Stimulated activated CD8-positive, alpha-beta memory T cell treated with anti-CD3 and anti-CD28 coated beads, Interleukin-7, amount 100 ng/mL, for 1 hour (primary cell): ENCODE measurements at places on chromosomes 2 and 18.

DNA sequence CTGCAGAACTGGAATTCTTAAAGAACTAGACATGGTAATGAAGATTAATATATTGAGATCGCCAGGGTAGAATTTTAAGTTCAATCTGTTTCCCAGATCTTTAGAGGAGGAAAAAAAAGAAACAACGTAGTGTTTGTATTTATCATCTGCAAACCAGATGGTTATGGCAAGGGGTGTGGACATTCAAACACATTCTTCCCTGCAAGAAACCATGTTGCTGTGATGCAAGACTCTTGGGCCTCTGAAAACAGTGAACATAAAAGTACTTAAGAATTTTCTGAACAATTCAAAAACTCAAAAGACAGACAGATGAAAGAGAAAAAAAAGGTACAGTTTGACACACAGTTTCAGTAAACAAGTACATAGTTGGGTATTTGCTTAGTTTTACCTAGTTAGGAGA, 35.6 kb downstream of the COL5A2 start:
- no peak for DNase-seq

GRCh38 chr2:28199995-28200679, 192.5 kb upstream of the FOSL2 start:
- DNase-seq: no peak

GRCh38 chr2:124426625-124427024, 401.5 kb downstream of the CNTNAP5 start:
- no peak for DNase-seq

- DNase-seq: no peak
Observed at GRCh38 chr2:125559186-125559585, 1096.8 kb upstream of the GYPC start.

- no peak for DNase-seq
Observed at GRCh38 chr2:25954199-25954752, 28.0 kb downstream of the KIF3C start.

DNA sequence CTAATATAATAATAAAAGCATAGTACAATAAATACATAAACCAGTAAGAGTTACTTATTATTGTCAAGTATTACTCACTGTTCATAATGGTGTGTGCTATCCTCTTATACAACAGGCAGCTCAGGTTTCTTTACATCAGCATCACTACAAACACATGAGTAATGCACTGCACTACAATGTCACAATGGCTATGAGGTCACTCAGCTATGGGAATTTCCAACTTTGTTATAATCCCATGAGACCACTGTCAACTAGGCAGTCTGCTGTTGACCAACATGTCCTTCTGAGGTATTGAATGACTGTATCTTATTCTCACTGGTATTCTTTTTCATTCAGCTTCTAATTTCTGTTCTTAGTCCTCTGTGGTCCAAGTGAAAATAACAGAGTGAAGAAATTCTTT, 250.4 kb upstream of the DSEL start:
- DNase-seq: no peak

DNA sequence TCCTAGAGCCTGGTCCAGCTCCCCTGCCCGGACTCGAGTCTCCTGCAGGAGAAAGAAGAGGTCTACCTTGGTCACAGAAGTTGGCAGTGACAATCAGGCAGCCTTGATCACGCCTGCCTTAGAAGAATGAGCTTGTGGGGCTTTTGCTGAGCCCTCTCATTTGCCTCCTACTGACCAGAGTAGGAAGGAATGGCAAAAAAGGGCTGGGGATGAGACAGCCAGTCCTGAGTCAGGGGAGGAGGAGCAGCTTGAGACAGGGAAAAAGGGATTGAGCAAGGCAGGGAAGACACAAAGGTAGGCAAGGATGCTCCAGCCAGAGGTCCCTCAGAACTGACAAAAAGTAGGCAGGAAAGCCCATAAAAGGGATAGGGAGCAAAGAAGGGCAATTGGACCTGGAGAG, 6.0 kb downstream of the WDR54 start:
- DNase-seq: no peak

- no peak for DNase-seq
Observed at GRCh38 chr2:56671973-56672569, 488.3 kb downstream of the CCDC85A start.

DNA sequence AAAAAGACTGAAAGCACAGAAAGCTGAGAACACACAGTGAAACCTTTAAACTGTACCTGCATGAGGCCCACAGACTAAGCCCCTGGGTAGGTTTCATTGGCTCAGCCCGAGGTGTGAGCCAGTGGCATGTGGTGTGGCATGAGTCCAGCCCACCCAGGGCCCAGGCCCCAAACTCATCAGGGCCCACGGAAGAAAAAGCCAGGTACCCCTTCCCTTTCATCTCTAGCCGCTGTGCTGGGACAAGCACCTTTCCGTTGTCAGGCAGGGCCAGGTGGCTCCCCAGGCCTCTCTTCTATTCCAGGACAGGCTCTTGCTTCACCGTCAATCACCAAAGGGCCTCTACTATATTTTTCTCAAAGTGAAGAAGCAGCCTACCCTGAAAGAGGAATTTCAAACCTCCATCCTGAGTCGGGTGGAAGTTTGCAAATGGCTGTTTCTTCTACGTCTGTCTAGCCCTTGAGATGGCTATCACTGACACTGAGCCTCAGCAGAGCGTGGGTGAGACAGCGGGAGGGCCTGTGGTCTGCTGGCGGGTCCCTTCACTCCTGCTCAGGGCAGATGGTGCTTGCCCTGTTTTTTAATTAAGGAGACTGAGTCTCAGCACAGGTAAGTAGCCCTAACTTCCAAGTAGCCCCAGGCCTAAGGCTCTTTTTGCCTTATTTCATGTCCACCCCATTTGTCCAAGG, 8.6 kb downstream of the DNAJB2 start:
- no peak for DNase-seq

DNA sequence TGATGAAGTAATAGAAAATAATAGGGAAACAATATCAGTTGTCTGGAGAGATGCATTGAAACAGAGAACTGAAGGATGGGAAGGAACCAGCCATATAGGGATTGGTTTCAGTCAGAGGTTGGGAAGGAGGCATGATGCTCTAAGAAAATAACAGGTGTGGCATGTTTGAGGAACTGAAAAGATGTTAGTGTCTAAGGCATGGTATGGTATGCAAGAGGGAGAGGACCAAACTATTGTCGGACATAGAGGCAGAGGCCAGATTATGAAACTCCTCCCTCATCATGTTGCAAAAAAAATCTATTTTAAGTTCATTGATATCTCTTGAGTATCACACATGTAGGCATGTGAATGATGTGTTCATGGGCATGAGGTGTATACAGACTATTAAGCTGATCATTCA, 48.9 kb upstream of the EMILIN2 start:
- DNase-seq: no peak

DNA sequence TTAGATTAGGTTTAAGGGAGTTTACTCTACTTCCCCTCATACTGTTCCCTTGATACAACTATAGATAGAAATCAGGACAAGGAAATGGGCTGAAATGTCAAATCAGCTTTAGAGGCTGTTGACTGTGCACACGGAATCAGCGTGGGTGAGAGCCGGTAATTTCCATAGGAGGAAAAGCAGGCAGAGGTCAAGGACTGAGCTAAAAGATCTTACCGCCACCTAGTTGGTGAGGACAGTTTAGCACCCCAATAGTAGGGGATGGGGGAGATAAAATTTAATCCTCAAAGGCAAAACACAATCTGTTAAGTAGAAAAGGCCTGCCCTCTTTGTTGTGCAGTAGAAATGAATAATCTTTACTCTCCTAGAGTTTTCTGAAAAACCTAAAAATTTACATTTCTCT, 1154.5 kb upstream of the CHAC2 start:
- no peak for DNase-seq

DNA sequence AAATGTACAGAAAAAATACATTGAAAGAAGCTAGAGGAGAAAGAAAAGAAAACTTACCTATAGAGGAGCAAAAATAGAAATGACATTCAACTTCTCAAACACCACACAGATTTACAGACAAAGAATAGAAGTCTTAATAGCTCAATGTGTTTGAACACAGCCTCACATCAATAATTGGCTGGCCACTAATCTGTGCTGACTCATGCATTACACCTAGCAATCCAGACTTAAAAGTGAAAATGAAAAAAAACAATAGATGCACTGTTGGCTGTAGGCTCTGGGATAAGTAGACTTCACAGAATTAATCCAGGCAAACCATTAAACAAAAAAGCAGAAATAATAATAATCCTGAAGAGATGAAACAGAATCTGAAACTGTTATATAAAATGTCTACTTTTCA, 961.3 kb upstream of the CELF4 start:
- DNase-seq: no peak

DNA sequence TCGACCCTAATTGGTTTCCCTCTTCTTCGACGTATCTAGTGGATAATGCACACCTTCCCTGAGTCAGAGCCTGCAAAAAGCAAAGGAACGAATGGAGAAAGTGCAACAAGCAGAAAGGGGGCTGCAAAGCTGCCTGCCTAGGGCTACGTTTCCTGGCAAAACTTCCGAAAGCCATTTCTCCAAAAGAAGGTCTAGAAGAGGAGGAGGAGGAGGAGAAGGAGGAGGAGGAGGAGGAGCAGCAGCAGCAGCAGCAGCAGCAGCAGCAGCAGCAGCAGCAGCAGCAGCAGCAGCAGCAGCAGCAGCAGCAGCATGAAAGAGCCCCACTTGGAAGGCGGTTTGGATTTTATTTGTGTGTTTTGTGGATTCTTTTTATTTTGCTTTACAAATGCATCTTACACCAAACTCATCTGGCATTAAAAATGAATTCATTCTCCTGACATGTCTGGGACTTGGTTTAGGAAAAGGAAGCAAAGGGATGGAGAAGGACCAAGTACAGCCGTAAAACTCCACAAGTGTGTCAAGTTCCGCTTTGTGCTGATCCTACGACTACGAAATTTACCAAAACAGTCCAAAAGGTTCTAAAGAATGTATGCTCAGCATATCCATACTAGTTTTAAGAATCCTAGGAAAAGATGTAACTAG, 2.0 kb downstream of the TCF4 start:
- DNase-seq: no peak

DNA sequence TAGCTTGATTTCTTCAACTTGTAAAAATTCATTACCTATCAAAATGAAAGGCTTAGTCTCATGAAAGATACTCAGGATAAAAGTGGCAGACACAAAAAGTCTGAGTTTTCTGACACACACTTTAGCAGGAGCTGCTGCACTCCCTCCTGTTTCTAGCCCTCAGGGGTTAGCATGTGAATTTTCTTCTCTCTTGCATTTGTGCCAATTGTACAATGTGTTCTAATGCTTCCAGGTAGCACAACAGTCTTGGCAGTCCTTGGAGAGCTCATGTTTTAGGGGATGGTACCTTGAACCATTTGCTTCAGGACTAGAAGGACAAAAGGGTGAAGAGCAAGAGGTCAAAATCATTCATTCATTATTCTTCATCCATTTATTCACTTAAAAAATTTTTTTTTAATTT, 316.8 kb downstream of the AFF3 start:
- no peak for DNase-seq

DNA sequence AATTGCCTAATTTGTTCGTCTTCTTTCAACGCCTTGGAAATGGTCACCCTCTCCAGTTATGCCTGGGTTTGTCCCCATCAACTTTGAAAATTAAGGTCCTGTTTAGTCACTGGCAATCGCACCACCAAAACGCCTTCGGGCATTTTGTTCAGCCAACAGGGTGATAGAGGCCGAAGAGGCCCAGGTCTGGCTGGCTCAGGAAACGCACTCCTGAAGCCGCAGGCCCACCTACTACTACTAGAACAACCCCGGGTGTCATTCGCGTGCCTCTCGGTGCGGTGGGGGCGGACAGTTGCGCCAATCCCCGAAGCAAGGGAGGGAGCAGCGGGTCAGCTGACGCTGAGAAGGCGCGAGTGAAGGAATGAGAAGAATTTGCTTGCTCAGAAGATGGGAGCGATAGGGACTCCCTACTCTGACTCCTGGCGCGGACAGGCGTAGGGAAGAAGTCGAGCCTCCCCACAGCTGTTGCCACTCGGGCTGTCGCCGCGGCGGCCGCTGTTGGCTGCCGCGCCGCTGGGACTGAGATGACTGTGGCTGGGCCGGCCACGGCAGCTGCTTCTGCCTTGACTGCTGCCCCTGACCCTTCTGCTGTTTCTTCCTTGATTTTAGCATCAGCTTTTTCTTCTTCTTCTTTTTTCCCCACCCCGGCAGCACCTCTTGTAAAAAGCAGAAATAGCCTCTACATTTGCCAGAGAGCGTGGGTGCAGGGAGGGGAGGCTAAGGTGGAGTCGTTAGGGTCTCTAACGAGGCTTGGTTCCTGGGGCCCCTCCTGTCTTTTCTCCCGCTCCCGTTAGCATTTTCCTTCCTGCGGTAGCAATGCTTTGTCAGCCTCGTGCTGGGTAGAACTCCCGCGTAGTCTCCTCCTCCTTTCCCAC, 387.6 kb downstream of the FIGN start:
- no peak for DNase-seq

DNA sequence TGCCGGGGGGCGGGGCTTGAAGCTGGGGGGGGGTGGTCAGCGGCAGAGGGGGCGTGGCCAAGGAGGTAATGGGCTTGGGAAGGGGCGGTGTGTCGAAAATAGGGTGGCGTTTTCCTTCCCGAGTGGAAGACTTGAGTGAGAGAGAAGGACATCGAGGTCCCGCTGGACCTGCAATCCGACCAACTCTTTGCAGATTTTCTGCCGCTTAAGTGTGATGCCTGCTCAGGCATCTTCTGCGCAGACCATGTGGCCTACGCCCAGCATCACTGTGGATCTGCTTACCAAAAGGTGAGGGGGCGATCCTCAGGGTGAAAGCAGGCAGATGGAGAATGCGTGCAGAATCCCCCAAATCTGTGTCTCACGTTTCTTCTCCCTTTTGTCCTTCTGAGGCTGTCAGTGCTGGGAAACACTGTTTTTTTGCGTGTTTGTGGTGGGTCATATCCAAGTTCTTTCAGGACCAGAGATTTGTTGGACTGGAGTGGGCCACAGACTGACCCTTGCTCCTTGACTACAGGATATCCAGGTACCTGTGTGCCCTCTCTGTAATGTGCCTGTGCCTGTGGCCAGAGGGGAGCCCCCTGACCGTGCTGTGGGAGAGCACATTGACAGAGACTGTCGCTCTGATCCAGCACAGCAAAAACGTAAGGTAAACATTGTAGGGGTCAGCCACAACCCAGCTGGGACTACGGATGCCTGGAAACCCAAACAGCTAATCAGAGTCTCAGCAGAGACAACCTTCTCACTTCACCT, 727 bp downstream of the ZFAND2B start:
- DNase-seq: no peak

DNA sequence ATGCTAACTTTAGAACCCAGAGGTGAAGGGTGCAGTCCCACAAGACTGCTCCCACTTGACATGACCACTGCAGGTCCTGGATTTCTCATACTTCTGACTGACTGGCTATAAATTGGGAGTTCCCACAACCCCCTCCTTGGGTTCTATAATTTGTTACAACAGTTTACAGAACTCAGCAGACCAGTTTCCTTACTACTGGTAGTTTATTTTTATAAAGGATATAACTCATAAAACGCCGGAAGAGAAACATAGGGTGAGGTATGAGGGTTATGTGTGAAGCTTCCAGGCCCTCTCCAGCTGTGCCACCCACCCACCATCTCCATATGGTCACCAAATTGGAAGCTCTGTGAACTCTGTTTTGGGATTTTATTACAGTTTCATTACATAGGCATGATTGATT, 839.6 kb downstream of the TSN start:
- no peak for DNase-seq

DNA sequence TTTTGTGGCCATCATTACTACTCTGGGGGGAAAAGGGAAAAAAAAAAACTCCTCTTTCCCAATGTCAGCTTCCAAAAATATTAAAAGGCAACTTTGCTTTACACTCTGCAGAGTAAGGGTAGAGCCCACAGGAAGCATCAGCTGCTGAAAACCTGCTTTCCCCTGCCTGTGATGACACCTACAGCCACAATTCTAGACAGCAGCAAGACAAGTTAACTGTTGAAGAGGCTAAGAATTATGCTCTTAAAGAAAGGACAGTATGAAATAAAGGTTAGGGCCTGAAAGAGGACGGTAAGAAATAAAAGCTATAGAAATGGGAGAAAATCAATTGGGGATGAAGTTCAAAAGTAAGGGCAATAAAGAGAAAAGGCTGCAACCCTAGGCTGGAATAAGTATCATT, 3.0 kb downstream of the PDE11A start:
- no peak for DNase-seq
